ENCODE measurements at places on chromosomes 1 and 21.

DNA sequence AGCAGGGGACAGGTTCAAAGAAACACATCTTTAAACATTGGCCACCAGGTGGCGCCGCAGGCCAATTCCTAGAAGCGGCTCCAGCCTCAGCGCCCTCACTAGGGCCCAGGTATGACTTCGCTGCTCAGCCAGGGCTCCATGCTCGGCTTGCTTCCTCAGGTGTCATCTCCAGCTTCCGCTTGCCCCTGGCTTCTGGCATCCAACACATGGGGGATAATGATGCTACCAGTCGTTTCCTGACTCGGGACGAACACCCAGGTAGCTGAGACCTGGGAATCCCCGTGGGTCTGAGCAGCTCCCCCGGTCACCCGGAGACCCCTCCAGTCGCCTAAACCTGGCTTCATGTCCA is 8.5 kb upstream of the MEX3A start:
- peak; percentile 29 for DNase-seq

GRCh38 chr1:226985239-226985838 is 45.2 kb downstream of the COQ8A start:
- no peak for DNase-seq

DNA sequence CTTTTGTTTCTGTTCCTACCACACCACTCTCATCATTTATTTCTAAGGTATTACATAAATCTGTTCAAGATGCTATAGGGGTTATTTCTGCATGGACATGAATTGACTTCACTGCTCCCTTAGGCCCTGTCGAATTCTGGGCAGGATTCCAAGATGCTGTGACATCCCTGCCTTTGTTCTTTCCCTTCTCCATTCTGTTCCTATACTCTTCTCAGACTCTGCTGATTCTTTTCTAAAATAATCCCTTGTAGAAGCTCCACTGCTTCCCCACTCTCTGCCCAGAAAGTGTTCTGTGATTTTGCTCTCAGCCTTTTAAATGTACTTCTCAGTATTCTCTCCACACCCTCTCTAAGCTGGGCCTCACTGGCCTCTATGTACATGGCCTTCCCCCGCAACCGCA is 99.2 kb downstream of the PHTF1 start:
- DNase-seq: peak; percentile 7

- DNase-seq: peak; percentile 24
These were observed 97.5 kb upstream of the CTTNBP2NL start for GRCh38 chr1:112298558-112298957.

- peak; percentile 66 for DNase-seq
These were observed 4.1 kb downstream of the PYCR2 start for GRCh38 chr1:225919906-225920305.

DNA sequence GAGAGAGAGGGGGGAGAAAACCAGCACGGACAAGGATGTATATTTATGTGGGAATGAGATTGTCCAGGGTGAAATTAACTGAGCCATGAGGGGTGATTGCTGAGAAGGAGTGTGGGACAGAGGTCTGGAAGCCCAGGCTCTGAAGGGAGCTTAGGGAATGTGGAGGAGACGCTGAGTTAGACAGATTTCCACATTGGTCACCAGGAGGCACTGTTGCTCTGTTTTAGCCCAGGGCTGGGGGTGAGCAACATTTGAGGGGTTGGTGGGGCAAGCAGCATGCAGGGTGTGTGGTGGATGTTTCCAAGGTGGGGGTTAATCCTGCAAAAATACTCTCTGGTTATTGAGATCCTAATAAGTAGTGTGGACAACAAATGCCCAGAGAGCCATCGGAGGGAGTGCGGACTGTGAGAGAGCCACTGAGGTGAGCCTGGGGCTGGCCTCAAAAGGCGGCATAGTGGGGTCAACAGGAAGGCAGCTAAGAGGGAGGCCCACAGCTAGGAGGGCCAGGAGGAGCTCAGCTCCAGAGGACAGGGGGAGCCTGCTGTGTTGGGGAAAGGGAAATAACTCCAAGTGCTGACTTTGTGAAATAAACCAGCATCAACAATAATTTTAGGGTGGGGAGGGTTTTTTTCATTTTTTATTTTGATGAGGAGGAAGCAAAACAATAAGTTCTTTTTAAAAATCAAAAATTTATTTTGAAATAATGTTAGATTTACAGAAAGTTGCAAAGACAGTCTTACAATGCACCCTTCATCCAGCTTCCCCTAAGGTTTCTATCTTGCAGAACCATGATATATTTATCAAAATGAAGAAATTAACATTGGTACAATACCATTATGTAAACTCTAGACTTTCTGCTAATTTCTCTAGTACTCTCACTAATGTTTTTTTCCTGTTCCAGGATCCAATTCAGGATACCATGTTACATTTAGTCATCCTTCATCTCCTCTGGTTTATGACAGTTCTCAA is 82.8 kb upstream of the CD34 start:
- no peak for DNase-seq

DNA sequence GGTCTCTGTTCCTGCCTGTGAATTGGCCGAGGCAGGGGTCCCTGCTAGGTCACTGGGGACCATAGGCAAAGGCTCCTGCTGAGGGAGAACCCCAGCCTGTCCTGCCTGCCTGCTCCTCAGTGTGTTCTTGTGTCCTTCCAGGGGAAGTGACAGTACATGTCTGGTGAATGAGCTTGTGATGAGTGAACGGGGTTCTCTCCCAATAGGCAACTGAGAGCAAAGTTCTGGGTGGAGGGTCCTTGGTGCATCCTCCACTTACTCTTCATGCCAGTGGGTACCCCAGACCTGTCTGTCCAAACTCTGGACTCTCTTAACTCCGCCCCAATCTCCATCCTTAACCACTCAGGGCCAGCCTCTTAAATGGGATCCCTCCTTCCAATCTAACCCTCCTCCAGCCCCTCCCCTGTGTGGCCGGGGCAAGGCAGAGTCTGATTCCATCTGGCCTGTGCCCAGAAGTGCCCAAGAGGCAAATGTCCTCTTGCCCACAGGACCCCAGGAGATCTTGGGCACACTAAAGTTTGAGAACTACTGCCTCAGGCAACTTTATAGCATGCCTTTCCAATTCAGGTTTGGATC is 2.0 kb downstream of the XKR8 start:
- no peak for DNase-seq

DNA sequence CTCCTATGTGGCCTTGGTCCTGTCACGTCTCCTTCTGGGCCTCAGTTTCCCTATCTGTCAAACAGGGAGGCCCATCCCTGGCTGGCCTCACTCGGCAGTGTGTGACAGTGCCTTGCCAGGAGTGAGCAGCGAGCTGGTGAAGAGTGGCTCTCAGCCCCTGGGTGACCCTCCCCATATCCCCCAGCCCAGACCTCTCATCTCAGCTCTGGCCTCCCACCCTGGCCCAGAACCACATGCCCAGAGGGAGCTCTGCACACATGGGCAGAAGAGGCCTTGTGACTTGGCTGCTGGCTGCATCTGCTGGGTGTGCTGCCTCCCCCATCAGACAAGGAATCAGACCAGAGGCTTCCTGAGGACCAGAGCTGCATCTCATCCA is 19.5 kb upstream of the PADI1 start:
- no peak for DNase-seq

DNA sequence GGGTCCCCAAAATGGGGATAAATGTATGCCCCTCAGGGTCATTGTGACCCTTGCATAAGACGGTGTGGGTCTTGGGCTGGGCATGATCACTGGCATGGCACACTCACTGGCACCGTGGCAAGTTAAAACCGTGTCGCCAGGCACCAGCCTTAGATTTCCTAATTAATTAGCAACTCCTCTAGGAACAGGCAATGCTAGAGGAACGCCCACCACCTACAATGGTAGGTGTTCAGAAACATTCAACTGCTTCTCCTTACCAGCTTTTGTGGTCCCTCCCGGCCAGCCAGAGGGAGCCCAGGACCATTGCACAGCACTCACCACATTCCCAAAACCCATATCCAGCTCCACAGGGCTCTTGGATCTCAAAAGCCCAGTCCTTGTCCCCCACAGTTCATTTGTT is 36.4 kb downstream of the EPHA2 start:
- no peak for DNase-seq

DNA sequence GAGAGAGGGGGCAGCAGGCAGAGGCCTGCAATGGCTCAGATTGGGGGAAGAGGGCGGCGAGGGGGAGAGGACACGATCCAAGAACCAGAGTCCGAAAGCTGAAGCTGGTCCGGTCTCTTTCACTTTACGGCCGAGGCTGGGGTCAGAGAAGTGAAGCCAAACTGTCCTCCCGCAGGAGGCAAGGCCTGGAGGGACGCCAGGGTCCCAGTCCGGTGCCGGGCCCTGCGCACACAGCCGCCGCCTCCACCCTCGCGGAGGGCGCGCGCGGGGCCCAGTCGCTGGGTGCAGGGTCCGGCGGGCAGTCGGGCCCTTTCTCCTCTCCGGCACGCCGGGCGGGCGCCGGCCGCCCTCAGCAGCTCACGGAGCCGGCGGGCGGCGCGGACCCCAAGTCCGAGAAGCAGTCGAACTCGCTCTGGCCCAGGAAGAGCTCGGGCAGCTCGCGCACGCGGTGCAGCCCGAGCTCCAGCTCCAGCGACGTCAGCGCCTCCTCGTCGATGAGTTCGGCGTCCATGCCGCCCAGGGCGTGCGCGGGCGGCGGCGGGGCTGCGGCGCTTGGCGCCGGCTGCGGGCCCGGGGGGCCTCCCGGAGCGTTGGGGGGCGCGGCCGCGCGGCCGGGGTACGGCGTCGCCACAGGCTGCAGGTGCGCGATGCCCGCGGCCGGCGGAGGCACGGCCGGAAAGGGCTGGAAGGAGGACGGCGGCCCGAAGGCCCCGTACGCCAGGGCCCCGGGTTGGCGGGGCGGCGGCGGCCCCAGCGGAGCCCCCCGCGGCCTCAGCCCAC is 749 bp downstream of the CITED4 start:
- no peak for DNase-seq

- DNase-seq: no peak
These were observed 43.7 kb downstream of the ADAMTS1 start for GRCh38 chr21:26801498-26801897.

- DNase-seq: no peak
These were observed 70.3 kb upstream of the TINAGL1 start for GRCh38 chr1:31505911-31506497.

GRCh38 chr21:41779659-41780058 is 12.8 kb upstream of the RIPK4 start:
- DNase-seq: peak; percentile 60

- no peak for DNase-seq
These were observed 11.7 kb downstream of the CNIH4 start for GRCh38 chr1:224368409-224368808.

- DNase-seq: no peak
These were observed 494 bp downstream of the APH1A start for GRCh38 chr1:150268340-150268704.

DNA sequence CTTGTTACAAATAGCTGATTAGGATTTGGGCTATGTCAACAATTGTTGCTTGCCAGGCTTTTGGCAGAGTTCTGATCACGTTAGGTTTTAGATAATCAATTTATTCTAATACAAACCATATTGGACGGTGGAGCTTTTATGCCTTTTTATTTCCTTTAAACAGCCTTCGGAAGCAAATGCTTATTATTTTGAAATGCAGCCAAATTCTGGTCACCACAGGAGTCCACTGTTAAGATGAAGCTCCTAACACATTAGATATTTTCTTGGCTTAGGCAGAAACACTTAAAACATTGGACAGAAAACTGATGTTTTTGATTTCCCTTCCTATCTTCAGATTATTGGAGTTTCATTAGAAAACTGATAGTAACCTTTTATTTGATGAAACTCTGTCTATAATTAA is 82.9 kb downstream of the CENPF start:
- DNase-seq: no peak

DNA sequence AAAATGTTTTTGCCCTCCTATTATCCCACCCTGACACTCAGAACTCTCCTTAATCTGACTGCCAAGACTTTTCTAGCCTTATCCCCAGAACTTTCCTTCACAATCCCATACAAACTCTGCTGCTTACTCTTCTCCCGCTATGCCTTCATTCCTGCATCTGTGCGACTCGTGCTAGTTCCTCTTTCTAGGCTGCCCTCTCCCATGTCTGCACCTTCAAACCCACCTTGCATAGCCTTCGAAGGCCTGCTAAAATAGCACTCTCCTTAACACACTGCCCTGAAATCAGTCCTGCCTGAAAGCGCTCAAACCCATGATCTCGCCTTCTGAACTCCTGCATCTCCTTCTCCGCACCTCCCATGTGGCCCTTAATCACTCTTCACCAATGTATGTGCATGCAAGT is 2.5 kb upstream of the NCF2 start:
- no peak for DNase-seq

GRCh38 chr1:2380816-2381591 is 10.3 kb downstream of the MORN1 start:
- no peak for DNase-seq

DNA sequence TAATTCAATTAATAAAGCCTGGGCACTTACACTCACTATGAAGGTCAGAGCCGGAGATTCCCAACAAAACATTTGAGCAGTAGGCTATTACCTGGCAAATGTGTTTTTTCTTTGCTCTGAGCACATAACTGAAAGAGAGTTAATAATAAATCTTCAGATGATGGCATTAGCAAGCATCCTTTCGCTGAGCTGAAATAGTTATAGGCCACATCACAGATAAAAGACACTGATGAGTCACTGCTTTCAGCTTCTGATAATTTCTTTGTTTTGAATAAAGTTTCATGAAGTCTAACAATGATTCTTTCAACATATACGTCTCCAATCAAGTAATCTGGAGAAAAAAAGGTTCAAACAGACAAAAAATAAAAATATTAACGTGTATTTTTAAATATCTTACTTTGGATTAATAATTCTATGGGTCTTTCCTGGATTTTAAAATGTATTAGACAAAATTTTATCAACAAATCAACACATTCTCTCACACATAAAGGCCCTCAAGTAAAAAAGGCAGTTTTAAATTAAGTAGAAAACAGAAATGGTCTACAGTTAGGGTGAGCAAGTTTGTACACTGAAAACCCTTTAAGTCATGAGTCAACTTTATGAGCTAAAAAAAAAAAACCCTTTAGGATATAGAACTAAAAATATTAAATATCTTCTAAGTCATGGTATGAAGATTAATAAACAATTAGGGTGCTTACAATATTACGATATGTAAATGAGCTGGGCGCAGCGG is 33.1 kb downstream of the LTN1 start:
- no peak for DNase-seq

- DNase-seq: no peak
These were observed 40.7 kb downstream of the ARHGEF10L start for GRCh38 chr1:17579951-17580939.

DNA sequence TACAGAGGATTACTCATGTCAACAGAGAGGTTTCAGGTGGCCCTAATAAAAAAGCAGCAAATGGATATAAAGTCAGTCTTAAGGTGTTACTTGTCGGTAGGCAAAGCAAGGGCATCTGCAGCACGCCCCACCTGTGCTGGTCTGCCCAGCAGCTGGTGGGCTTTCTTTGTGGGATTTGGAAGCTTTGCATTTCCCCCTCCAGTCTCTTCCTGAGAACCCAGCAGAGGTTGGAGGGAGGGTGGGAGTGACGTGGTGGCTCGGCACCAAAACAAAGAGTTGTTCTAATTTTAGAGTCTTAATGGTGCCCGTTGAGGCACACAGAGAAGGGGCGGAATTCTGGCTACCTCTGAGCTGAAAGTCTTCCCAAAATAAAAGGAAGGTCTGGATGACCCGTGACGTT is 4.8 kb upstream of the PCBP3 start:
- DNase-seq: no peak

- no peak for DNase-seq
These were observed 1.9 kb upstream of the ETV3 start for GRCh38 chr1:157140063-157140588.

GRCh38 chr1:78833491-78833890 is 173.0 kb downstream of the ADGRL4 start:
- no peak for DNase-seq

- DNase-seq: no peak
These were observed 12.7 kb downstream of the COL6A2 start for GRCh38 chr21:46110499-46111192.

GRCh38 chr1:237199026-237199425 is 157.0 kb downstream of the RYR2 start:
- no peak for DNase-seq

GRCh38 chr1:107451715-107452114 is 310.9 kb downstream of the NTNG1 start:
- no peak for DNase-seq
